ENCODE measurements at places on chromosomes 7 and 10. TPM values are rescaled to one million over a fixed set of nuclear protein-coding genes. Genes with fewer than 3 reads are reported as not detected.

HOXA4 gene
- total RNA-seq, result 0.57 TPM

H2BK1 gene
- not detected for total RNA-seq

HTR5A gene
- total RNA-seq, result not detected

DOCK4 gene
- total RNA-seq, result 7.6 TPM

ASB10 gene
- total RNA-seq, result not detected

MAP3K8 gene
- total RNA-seq, result 22.9 TPM
